NCI-H1694 (cell line): ENCODE measurements at places on chromosomes 7 and 10.
A peak's percentile ranks its signal among the peaks of the same experiment; 100 is the strongest.

DNA sequence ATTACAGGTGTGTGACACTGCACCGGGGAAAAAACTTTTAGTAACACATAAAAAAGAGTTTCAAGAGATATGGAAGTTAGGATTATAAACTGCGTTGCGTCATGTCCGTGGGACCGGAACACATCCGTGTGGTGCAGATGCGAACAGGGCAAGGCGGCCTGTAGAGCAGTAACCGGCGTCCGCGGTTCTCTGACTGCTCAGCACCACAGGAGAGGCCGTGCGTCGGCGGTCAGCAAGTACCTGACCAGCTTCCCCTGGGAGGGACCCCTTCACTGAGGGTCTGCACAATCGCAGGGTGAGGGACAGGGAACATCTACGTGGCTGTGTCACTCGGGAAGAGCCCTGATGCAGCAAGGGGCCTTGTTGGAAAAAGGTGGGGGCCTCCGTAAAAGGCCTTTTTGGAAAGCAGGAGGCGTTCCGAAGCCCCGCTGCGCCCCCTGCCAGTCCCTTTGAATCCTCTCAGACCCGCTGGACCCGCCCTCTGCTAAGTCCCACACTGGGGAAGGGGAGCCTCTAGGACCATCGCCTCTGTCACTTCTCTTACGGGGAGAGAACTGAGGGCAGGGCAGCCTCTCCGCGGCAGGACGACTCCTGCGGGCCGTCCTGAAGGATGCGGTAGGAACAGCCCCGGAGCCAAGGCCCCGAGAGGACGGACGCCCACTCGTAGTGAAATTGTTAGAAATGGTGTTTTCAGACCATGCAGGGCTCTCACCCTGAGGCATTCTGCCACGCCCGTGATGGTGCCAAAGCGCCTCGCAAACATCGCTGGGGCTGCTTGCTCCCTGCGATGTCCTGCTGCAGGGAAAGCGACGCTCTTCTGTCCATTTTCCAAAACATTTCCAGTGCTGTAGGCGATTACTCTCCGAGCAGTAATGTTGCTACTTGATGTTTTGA lies 771.6 kb upstream of the COBL start:
- DNase-seq = no peak

- no peak for DNase-seq
These were observed 24.3 kb upstream of the DNAJB12 start for GRCh38 chr10:72379062-72379461.

GRCh38 chr7:134996097-134996550 lies 9.8 kb downstream of the AGBL3 start:
- DNase-seq = no peak

DNA sequence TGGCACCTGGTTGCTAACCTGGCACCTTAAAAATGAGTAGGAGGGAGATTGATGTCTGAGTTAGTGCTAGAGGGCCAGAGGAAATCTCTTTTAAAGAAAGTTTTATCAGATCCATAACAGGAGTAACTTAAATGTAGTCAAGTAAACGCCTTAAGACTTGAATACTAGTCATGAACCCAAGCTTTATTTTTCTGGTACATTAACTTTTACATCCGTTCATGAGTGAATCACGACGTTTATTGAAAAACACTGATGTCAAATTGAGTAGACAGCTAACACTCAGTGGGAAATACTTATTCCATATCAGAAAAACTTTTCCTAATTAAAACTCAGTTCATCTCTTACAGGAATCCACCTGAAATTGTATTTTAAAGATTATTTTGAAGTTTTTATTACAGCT lies 6.9 kb upstream of the LAMB1 start:
- DNase-seq = no peak

- DNase-seq = peak; percentile 57
These were observed 26.3 kb upstream of the WDFY4 start for GRCh38 chr10:48658243-48658974.

GRCh38 chr10:118220346-118220850 lies 121.7 kb downstream of the FAM204A start:
- no peak for DNase-seq

DNA sequence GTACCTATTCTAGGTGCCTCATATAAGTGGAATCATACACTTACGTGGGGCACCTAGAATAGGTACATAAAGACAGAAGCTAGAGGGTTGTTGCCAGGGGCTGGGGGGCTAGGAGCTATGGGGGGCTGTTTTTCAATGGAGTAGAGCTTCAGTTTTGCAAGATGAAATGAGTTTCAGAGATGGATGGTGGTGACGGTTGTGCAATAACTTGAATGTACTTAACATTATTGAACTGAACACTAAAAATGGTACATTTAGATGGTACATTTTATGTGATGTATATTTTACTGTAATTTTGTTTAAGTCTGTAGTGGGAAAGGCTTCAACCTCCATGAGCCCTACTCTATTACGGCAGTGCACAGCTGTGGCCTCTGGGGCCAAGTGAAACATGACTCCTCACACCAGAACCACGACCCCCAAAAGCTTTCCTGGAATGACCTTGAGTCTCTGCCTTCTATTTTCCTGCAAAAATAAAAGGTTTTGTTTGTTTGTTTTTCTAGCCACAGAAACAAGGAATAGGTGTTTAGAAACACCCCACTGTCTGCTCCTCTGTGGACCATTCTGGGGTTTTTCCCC lies 147.3 kb upstream of the PLXNA4 start:
- no peak for DNase-seq

- DNase-seq = no peak
These were observed 11.9 kb downstream of the STRA8 start for GRCh38 chr7:135245226-135246190.

- DNase-seq = no peak
These were observed 13.0 kb upstream of the INSIG1 start for GRCh38 chr7:155284496-155285274.

GRCh38 chr7:156889089-156889488 lies 3.9 kb downstream of the LMBR1 start:
- DNase-seq = no peak

DNA sequence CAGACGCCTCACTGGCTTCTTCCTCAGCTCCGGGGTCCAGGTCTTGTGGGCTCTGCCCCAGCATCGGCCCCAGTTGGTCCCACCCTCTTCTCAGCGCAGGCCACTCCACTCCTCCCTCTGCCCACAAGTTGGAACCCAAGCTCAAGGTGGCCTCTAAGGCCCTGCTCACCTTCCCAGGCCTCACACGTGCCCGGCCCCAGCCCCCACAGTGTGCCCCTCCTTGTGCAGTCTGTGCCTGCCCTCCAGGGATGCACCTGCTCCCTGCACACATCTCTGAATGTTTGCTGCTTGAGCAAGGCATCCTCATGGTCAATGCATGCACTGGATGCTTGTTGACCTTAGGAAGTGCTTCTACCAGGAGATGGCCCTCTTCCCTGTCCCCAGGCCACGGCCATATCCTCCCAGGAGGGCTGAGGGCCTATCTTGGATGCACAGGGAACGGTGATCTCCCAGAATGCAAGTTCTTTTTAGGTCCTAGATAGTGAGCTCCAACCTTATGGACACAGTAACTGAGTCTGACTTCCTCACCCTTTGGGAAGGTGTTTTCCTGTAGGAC lies 7.7 kb upstream of the AEBP1 start:
- no peak for DNase-seq

GRCh38 chr10:77207828-77208185 lies 429.8 kb downstream of the KCNMA1 start:
- DNase-seq = no peak

DNA sequence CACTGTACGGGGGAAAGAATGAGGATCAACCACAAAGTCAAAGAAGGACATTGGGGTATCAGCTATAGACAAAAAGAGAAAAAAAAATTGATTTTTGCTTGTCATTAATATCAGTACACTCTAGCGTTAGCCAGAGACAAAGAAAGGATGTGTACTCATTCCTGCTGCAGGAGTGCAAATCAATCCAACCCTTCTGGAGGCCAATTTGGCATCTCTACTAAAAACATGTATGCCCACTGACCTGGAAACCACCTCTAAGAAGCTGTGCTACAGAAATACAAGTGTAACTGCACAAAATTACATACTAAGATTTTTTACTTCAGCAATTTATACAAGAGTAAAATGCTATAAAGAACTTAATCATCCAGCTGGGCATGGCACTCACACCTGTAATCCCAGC lies 13.6 kb downstream of the NSMCE4A start:
- DNase-seq = no peak

- DNase-seq = no peak
These were observed 14.0 kb upstream of the COL13A1 start for GRCh38 chr10:69787681-69788080.

GRCh38 chr10:23063045-23063972 lies 32.1 kb upstream of the MSRB2 start:
- no peak for DNase-seq

- DNase-seq = no peak
These were observed 86.7 kb upstream of the IKZF1 start for GRCh38 chr7:50217821-50218281.

DNA sequence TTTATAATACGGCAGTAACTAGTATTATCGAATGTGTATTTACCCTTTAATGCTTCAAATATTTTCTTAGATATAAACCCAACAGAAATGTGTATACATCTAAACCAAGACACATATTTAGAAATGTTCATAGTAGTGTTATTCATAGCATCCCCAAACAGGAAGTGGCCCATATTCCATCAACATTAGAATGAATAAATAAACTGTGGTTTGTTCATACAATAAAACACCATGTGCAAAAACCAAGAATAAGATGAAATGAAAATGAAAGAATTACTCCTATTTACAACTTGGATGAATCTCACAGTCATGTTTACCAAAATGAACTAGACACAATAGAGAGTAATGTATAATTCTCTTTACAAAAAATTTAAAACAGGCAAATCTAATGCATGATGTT lies 9.2 kb upstream of the CAV2 start:
- DNase-seq = no peak

DNA sequence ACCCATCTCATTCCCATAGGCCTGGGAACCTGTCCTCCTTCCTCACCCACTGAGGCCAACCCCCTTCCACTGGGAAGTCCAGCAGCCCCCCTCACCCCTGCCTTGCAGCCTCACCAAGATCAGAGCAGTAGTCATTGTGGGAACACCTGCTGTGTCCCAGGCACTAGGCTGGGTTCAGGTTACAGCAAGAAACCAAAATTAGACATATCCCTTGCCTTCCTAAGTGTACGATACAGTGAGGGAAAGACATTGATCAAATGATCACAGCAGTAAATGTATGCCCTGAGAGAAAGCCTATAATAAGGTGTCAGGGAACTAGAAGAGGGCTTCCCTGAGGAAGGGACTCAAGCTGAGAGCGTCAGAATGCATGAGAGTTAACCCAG lies 17.0 kb upstream of the C10orf105 start:
- DNase-seq = no peak

DNA sequence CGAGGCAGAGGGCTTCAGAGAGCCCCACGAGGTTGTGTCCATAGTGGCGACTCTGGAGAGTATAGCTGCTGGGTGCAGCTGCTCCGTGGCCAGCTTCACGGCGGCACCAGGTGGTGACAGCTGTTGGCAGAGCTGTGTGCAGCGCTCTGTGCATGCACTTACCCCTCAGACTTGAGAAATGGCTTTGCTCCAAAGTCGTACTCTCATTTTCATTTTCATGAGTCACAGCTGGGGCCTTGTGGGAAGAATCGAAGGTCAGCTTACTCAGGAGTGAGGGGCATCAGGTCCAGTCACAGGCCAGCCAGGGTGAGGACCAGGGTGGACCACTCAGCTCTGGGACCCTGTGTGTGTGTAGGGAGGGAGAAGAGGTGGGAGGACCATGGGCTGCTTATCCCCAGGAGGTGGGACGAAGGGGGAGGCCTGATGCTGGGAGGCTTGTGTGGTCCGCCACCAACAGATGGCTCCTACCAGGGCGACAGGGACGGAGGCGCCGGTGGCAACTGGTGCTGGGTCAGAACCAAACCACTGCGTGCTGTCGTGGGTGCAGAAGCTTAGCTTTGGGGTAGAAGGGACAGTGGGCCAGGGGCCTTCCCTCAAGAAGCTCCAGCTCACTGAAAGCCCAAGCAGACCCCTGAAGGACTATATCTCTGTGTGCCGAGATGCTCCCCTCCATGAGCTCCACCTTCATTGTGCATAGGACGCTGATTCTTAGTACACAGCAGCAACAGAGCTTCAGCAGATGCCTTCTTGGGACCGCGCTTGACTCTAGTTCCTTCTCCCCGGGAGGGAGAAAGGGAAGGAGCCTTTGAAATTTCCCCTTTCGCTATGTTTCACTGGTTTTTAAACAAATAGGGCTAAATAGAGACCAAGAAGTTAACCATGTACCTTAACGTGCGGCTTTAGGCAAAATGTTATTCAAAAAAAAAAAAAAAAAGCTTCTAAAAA lies 225.0 kb downstream of the CELF2 start:
- no peak for DNase-seq

GRCh38 chr10:11110539-11110938 lies 92.9 kb downstream of the CELF2 start:
- DNase-seq = no peak

GRCh38 chr7:150983893-150984368 lies 5.8 kb upstream of the KCNH2 start:
- no peak for DNase-seq

- no peak for DNase-seq
These were observed 11.3 kb downstream of the C10orf143 start for GRCh38 chr10:130099344-130099743.

DNA sequence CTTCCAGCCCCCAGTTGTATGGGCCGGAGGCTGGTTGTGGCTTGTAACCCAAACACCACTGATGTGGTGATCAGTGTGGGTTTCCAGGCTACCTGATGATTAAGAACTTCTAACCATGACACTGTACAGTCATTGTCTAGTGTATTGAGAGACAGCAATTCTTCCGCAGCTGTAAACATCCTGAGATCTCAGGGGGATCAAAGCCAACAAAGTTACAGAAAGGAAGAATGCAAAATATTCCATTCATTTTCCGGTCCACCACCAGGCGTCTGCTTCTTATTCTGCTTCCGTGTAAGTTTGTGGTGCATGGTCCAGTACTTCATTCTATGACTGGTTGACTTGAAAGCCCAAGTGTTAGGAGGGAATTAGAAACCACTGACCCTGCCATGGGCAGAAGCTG lies 10.3 kb upstream of the GLI3 start:
- DNase-seq = no peak

- DNase-seq = no peak
These were observed 223.7 kb downstream of the LHFPL3 start for GRCh38 chr7:104552102-104552501.

DNA sequence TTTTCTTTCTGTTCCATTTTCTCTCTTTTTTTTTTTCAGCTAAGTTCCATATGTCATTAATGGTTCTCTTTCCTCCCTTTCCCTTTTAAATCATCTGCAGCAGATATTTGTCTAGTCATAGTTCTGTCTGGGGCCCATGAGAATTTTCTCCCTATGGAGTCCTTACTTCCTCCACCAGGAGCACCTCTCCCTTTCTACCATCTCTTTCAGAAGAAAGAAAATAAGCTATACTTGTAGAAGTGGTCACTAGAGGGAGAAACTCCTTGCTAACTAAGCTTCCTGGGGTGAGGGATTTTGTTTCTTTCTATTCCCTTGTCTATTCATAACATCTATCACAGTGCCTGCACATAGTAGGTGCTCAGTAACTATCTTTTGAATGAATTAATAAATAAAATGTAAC lies 230.2 kb upstream of the HPS1 start:
- DNase-seq = no peak
